ENCODE measurements at places on chromosomes 7 and 10.

DNA sequence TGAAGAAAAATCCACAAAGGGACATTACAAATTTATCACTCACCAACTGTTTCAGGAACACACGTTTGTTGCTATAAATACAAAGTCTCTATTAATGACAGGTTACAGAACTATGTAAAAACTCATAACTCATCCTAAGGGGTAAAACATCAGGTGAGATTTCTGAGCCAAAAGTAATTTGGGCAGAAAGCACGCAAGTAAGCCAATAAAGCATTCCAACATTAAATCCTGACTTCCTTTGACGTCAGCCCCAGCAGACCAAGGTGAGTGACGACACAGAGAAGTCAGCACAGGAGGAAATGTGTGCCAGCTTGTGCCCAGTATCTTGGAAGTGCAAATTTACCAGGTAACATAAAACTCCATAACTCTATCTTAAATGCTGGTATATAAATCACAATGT is 45.7 kb downstream of the IMMP2L start:
- no peak for DNase-seq

- no peak for DNase-seq
Measured at GRCh38 chr10:104577861-104578521, 63.1 kb upstream of the SORCS3 start.

GRCh38 chr10:59508956-59509355 is 146.6 kb upstream of the FAM13C start:
- no peak for DNase-seq

- DNase-seq, result no peak
Measured at GRCh38 chr7:105677410-105677730, 96.1 kb upstream of the EFCAB10 start.

- DNase-seq, result no peak
Measured at GRCh38 chr10:76732306-76732705, 905.3 kb downstream of the KCNMA1 start.

All from GM06990 (cell line).